ENCODE measurements at places on chromosomes 2 and 18.

GRCh38 chr2:223053484-223054192 is 1.6 kb downstream of the KCNE4 start:
- peak; percentile 33 for DNase-seq

DNA sequence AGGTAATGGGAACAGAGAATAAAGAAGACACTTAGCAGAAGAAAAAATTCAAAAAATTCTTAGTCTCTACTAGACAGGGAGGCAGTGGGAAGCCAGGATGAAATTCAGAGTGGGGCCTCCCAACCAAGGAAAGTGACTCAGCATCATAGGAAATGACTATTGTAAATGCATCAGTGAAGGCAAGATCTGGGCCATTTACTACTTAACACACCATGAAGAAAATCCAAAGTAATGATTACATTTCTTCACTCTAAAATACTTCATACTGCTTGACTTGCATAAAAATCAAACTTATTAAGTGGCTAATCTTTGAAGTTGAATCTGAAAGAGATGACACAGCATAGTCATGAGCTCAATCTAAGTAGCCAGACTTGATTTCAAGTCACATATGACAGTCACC is 405.8 kb upstream of the SLC39A10 start:
- peak; percentile 12 for DNase-seq

DNA sequence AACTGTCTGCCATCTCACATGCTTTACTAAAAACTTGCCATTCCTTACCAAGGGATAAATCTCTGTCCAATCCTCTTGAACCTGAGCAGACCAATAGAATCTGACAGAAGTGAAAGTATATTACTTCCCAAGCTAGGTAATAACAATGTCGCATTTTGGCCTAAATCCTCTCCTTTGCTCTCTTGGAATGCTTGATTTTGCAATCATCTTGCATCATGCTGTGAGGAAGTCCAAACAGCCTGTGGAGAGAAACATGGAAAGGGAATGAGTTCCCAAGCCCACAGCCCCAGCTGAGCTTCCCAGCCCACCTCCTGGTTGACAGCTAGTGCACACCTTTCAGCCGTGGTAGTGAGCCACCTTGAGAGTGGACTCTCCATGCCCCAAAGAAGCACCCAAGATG is 540.6 kb downstream of the STK39 start:
- DNase-seq = no peak

GRCh38 chr2:140550821-140551220 is 1580.0 kb downstream of the LRP1B start:
- no peak for DNase-seq

DNA sequence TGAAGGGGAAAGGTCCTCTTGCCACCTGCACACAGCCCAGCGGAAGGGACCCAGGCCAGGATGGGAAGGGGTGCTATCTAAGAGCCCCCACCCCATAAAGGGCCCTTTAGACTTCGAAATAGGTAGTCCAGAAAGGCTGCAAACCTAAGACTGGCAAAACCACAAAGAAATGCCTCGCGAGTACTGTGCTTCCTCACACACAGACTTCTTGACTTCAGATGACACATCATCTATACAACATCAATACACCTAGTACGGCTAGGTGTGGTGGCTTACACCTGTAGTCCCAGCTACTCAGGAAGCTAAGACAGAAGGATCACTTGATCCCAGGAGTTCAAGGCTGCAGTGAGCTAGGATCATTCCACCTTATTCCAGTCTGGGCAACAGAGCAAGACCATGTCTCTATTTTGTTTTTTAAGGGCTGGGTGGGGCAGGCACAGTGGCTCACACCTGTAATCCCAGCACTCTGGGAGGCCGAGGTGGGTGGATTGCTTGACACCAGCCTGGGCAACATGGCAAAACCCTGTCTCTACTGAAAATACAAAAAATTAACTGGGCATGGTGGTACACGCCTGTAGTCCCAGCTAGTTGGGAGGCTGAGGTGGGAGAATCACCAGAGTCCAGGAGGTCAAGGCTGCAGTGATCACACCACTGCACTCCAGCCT is 125.8 kb downstream of the CABLES1 start:
- DNase-seq = peak; percentile 68

- DNase-seq = peak; percentile 59
Observed at GRCh38 chr2:121776885-121777698, 21.6 kb downstream of the TSN start.

GRCh38 chr18:59061914-59062642 is 77.6 kb upstream of the SEC11C start:
- no peak for DNase-seq

DNA sequence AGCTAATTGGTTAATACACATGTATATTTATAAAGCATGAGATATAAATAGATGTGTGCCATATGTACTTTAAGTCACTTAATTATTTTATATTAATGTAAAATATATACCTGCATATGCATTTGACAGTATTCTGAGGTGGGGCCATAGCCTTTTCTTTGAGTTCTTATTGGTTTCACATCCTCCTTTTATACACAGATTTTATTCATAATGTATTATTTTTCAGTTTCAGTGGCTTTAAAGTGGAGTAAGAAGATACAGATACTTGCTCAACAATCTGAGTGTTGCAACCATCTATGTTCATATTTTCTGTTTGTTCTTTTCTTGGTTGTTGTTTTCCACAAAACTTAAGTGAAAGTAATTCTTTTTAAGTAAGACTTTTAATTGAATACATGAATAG is 436.5 kb downstream of the RND3 start:
- no peak for DNase-seq

DNA sequence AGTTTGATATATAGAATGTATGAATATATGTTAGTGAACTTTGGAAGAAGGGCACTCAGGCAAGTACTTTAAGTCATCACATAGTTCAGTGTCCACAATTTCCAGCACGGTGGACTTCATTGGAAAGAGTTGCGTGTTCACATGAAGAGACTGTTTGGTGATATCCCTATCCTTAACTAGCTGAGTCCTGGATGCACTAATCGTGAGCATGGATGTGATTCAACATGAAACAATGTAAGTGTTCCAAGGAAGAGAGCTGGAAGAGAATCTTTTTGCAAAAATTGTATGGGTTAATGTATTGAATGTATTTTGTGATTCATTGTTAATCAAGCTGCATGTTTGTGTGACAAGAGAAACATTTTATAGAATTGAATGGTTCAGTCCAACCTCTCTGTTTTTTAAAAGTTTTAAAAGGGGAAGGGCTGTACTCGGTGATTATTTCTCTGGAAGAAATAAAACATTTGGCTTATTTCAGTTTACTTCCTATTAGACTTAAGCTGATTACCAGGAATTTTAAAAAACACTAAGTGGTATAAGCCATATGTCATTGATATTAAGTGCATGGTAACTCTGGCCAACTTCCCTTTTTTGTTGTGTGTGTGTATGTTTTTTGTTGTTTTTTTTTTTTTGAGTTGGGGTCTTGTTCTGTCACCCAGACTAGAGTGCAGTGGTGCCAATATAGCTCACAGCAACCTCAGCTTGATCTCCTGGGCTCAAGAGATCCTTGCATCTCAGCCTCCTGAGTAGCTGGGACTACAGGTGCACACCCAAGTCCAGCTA is 8.6 kb downstream of the XRCC5 start:
- DNase-seq = no peak

GRCh38 chr2:225355788-225356187 is 43.7 kb upstream of the NYAP2 start:
- DNase-seq = no peak

- DNase-seq = peak; percentile 44
Observed at GRCh38 chr2:205972113-205972512, 113.9 kb downstream of the INO80D start.

GRCh38 chr2:235697041-235697440 is 203.2 kb downstream of the AGAP1 start:
- no peak for DNase-seq

DNA sequence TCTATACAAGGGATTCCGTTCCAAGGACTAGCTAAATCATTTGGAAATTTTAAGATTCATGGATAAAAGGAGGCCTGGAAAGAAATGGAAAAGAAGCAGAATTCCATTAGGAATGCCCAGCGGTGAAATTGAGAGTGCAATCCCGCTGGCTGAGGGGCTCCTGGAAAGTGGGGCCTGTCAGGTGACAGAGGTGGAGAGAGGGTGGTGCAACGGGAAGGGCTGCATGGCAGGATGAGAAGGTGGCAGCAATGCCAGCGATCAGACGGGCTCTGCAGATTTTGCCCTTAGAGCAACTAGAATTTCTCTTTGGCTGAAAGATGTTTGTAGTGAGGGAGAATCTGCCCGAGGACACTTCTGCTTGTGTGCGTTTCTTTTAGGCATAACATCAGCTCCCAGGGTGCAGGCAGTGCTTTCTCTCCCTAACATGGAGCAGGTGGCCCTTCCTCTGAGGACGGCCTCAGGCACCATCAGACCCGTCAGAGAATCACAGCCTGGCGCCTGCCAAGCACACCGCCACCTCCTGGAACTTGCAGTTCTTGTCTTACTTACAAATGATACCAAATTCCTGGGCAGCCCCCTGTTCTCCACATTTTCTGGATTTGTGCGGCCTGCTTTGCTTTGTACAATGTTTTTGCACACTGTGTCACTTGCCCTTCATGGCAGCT is 261.6 kb downstream of the NDUFA10 start:
- no peak for DNase-seq

DNA sequence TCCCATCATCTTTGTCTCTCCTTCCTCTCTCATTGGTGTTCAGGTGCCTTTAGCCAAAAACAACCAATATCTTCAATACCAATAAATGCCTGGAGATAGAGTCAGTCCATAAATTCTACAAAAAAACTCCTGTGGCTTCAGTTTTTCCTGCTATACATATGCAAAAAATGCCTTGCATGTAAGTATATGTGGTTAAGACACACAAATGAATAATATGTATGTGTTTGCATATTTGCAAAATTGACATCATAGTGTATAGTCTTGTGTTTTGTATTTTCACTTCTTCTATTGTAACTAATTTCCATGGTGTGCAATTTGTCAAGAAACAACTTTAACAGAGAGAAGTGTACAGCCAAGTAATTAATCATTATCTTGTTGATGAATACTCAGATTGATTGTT is 115.5 kb downstream of the NYAP2 start:
- no peak for DNase-seq

DNA sequence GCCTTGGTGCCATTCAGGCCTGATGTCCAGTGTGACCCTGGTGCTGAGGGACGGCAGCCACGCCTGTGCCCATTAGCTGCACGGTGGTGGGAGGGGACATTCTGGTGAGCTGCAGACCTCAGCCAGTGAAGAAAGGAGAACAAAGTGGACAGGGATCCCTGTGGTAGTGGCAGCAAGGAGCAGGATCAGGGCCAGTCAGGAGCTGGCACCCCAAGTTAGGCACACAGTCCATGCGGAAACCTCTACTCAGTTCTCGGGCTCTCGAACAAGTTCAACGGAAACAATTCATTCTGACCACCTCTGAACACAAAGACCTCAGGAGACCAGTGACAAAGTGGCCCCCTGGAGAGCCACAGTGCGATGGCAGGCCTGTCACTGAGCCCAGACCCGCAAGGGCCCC is 30.1 kb downstream of the COA5 start:
- DNase-seq = no peak

GRCh38 chr2:104945866-104946265 is 92.0 kb downstream of the POU3F3 start:
- DNase-seq = no peak

- no peak for DNase-seq
Observed at GRCh38 chr2:15668611-15669305, 77.1 kb downstream of the DDX1 start.

DNA sequence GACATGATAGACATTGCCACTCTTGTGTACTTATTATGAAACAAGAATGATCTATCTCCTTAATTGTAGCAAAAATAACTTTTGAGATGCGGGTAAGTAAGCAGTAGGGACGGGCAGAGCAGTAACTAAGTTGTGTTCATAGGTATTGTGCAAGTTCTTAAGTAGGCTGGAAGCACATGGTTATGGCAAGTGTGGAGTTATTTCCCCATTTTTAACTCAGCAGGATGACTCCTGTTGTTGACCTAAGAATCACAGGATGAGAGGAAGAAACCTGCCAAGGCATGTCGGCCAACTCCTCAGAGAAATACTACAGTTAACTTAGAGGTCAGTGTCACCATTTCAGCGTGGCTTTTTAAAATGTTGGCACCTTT is 51.1 kb upstream of the FN1 start:
- DNase-seq = no peak

DNA sequence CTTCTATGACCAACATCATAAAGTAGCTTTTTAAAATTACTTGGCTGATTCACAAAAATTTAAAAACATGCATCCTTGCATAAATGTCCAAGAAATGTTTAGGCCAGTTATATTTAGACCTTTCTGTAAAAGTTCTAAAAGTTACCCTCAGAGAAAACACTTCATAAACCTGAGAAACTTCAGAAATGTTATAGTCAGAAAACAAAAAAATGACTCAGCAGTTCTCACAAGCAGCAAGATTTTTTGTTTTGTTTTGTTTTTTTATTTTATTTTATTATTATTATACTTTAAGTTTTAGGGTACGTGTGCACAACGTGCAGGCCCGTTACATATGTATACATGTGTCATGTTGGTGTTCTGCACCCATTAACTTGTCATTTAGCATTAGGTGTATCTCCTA is 648.1 kb downstream of the LRP1B start:
- no peak for DNase-seq

- DNase-seq = peak; percentile 91
Observed at GRCh38 chr2:62287899-62288880, 92.3 kb downstream of the B3GNT2 start.

- DNase-seq = no peak
Observed at GRCh38 chr2:199085261-199085660, 372.5 kb downstream of the SATB2 start.

DNA sequence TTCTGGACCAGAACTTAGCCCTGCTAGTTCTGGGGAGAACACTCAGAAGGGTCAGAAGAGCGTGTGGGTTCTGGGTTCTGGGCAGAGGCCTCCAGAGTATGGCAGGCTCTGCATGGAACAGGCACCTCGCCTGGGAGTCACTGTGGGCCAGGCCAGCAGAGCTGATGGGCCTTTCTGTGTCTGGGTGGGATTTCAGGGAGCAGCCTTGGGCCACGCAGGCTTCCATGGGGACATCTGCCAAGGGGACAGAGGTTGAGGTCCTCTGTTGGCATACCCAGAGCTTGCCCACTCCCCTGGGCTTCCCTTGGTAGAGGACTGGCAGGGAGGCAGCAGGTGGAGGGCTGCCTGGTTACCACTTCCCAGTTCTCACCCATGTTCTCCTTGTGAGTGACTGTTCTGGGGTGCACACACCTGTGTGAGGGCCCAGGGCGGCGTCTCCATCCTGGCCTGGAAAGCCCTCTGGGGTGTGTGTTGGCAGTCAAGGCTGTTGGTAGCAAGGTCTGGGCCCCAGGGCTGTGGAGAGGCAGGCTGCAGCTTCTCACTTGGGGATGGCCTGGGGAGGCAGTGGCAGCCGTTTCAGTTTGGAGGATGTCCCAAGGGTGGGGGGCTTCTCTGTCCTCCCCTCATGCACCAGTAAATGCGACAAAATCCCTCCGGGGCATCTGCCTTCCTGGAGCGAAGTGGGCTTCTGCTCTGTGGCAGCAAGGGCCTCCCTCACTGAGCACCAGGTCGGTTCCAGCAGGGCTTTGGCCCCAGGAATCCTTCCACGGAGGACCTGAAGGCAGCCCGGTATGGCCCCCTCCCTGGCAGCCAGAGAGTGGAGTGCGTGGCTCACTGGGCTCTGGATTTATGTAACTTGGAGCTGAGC is 74.6 kb upstream of the HDAC4 start:
- no peak for DNase-seq

- no peak for DNase-seq
Observed at GRCh38 chr2:217316743-217317142, 456.9 kb upstream of the TNP1 start.
